Stimulated activated CD8-positive, alpha-beta memory T cell treated with anti-CD3 and anti-CD28 coated beads, Interleukin-12 subunit alpha, Interleukin-12 subunit beta, amount 100 ng/mL, for 4 hours (primary cell): ENCODE measurements at places on chromosomes 4 and X.

GRCh38 chrX:78283511-78283910 lies 43.9 kb downstream of the CYSLTR1 start:
- no peak for DNase-seq

- no peak for DNase-seq
These were observed 332.1 kb downstream of the UNC5C start for GRCh38 chr4:95216636-95217035.

DNA sequence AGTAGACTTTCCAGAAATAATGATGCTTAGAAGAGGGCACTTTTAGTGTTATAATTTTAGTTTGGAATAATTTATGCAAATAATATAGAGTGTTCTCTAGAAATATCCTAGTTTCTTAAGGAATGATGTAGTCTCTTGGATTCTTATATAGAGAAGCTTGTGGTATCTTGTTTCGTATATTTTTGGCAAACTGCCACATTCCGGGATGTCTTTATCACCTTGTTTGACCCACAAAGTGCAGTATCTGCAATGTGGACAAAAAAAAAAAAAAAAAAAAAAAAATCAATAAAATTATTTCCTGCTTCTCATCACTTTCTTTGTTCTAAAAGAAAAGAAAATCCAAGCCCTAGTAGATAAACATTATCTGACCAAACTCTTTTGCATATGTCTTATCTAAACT lies 1577.7 kb upstream of the TENM3 start:
- no peak for DNase-seq

GRCh38 chrX:63012574-63012973 lies 338.6 kb downstream of the SPIN4 start:
- no peak for DNase-seq

- DNase-seq: no peak
These were observed 58.6 kb downstream of the NDST4 start for GRCh38 chr4:115054836-115055235.

- no peak for DNase-seq
These were observed 210.1 kb downstream of the FBXW7 start for GRCh38 chr4:152325831-152326230.

DNA sequence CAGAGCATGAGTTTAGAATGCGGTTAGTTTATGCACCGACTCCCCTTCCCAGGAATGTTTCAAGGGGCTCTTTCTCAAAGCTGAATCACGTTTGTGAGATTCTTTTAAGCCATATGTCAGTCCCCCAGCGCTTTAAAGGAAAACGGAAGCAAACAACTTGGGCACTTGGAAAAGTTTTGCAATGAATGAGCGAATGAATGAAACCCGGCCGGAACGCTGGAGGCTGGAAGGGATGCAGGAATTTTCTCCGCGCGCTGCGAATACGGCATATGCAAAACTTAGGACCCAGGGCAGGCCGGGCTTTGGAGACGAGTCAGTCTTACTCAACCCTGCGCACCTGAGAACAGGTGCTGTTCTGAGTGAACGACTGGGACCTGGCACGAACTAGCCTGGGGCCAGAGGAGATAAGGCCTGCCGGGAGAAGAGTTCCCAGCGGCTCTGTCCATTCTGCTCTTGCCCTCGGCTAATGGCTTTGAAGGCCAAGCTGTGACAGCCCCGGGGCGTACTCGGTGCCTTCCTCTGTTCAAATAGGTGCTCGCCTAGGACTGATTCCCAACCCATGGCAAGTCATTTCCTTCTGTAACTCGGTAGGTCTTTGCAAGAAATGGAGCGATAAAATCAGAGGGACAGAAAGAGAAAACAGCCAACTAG lies 743 bp upstream of the NRK start:
- no peak for DNase-seq

GRCh38 chr4:79872738-79873137 lies 200.3 kb downstream of the ANTXR2 start:
- DNase-seq: no peak

GRCh38 chrX:13938051-13938828 lies 91.5 kb downstream of the GEMIN8 start:
- DNase-seq: no peak

DNA sequence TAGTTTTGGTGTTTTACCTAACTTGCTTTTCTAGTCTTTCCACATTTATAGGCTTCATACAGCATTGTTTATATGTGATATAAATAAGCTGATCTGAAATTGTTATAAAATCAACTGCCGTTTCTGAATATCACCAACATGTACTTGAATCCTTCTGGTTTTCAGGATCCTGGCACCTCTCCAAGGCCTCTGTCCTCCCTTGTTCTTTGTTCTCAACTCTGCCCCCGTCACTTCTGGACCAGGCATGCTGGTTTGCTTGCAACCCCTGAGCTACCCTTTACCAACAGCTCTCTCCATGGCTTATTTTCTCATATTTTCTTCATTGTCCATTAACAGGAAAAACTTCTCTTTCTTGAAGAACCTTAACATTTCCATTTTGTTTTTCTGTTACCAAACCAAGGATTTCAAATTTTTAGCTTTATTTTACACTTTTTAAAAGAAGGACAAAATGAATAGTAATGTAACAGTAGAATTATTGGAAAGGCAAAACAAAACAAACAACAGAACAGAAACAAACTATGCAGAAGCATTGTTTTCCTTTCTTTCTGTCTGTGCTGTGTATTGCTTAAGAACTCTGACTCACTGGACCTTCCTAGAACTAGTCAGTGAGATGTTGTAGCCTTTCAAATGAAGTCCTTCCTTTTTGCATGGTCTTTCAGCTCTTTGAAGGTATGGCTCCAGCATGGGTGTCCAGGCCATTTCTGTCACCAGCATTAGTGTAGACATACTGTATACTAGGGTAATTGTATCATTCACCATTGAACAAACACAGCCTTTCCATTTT lies 44.8 kb downstream of the BANK1 start:
- no peak for DNase-seq

DNA sequence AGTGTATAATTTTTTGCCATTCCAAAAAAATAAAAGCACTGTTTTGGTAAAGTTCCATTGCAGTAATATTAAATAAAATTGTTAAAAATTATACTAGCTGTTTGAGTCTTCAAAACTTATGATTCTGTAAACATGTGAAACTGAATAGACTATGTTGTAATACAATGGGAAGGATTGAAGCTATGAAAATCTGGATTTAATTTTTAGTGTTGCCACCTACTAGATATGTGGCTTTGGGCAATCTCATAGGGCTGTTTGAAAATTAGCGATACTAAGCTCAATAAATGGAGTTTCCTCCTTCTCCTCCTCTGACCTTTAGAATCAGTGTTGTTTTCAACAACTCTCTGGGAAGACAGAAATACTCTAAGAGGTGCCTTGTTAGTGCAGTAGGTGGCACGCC lies 4.5 kb downstream of the PGRMC2 start:
- DNase-seq: no peak

DNA sequence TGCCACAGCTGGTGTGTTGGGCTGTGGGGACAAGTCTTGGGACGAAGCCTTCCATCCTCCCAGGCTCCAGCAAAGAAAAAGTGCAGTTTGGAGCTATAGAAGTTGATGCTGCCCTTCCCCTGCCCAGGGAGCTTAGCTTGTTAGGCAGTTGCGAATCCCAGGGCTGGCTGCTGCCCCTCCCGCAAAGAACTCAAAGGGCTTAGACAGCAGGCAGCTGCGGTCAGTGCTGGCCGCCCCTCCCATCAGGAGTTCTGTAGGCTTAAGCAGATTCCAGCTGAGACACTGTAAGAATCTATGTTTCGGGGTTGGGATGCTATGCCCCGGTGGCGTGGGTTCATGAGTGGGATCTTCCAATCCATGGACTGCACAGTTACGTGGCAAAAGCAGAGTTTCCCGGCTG lies 956.7 kb downstream of the GLUD2 start:
- no peak for DNase-seq

DNA sequence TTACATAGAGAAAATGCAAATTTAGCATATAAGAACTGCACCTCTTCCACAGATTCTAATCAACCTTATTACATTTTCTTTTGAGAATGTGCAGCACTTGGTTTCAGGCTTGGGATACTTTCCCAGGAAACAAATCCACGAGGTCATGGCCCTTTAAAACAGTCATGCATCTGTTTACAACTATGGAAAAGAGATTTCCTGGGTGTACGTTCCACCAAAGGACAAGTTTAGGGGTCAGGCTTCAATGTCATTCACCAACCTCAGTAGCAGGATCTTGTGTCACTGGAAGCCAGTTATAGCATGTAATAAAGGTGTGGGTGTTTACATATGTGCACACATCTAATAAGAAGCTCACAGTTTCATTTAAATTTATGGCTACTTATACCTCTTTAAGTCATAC lies 30.7 kb downstream of the EREG start:
- DNase-seq: no peak

- DNase-seq: no peak
These were observed 29.8 kb downstream of the YY2 start for GRCh38 chrX:21885568-21885967.

DNA sequence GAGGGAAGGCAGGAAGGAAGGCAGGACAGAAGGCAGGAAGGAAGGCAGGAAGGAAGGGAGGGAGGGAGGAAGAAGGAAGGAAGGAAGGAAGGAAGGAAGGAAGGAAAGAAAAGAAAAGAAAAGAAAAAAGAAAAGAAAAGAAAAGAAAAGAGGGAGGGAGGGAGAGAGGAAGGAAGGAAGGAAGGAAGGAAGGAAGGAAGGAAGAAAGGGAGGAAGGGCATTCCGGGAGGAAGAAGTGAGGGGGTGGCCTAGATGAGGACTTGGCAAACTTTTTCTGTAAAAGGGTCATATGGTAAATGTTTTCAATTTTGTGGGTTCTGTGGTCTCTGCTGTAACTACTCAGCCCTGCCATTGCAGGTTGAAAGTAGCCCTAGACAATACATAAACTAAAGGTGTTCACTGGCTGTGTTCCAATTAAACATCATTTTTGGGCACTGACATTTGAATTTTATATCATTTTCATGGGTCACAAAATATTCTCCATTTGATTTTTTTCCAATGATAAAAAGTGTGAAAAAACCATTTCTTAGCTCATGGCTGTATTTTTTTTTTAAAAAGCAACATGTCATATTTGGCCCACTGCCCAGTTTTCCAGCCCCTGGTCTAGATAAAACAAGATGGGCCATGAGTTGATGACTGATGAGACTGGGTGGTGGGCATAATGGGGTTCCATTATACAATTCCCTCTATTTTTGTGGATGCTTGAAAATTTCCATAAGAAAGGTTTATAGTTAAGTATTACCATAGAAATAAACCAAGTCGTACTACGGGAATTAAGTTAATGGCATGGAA lies 3.1 kb downstream of the ZNF630 start:
- DNase-seq: no peak

- no peak for DNase-seq
These were observed 1.6 kb downstream of the HMX1 start for GRCh38 chr4:8869898-8870646.

- DNase-seq: no peak
These were observed 2214.5 kb upstream of the TENM3 start for GRCh38 chr4:180028682-180029081.

DNA sequence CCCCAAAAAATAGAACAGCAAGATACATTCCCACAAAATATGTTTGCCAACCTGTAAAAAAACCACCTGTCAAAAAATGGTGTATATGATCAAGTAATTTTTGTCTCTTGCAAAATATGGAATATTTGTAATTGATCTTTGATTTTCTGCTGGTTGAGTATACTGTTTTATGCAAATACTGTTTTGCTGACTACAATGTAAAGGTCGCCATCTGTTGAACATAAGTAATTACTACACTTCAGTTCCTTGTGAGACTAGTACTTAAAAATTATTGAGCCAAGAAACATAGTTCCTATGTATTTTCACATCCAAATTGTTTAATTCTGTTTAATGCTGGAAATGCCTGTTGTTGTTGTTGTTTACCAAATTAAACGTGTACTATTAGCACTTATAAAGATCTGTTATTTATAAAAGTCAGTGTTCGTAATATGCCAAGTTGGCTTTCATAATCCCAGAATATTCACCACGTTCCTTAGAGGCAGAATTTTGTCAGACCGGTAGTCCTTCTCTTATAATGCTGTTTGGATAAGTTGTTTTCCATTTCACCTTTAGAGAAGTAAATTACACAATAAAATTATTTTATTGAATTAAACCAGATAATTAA lies 144.2 kb downstream of the PDLIM5 start:
- DNase-seq: no peak

DNA sequence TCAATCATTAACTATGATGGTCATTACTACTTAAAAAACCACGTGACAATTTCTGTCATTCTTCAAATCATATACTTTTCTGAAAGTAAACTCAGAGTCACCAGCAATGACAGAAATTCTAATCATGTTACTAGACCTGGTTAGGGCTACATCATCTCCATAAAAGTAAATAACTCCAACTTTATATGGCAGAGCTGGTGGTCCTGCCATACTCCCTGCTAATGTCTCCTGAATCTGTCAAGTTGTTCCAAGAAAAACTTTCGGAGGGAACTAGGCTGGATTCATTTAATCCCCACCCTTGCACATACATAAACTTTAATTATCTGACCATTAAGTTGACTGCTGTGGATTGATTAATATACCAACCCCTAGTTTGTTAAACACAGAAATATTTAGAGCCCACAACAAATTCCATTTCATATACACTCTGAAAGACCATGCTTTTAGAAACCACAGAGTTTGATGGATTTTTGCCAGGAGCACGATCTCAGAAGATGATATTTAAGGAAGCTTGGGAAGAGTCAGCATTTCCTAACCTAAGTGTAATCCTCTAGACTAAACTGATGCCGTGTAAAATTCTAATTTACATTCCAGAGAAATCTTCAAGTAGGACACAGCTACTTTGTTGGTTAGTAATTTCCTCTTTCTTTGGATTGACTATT lies 577.0 kb downstream of the FAT4 start:
- no peak for DNase-seq

GRCh38 chr4:189299706-189300105 lies 641.0 kb upstream of the FRG1 start:
- no peak for DNase-seq

- no peak for DNase-seq
These were observed 89.3 kb upstream of the SRD5A3 start for GRCh38 chr4:55256787-55257186.

DNA sequence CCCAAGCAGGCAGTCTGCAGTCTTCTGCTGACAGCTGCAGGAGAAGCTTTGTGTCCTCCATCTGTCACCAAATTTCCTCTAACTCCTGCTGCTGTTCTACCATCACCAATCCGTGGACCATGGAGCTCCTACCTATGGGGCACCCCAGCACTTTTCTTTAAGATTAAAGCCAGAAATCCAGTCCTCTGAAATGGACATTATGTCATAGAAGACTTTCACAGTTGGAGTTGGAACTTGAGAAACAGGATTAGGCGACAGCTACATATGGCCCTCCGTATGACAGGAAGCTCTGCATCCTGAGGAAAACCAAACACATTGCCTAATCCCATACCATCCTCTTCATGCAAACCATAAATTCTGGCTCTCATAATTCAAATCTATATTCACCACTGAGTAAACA lies 470.6 kb upstream of the GALNTL6 start:
- no peak for DNase-seq
